ENCODE measurements at places on chromosomes 4 and X.

- no peak for DNase-seq
Observed at GRCh38 chr4:122122083-122122482, 30.0 kb upstream of the BLTP1 start.

- no peak for DNase-seq
Observed at GRCh38 chr4:44100456-44100855, 348.2 kb downstream of the KCTD8 start.

- DNase-seq = peak; percentile 38
Observed at GRCh38 chrX:15471028-15471427, 22.1 kb downstream of the PIR start.

DNA sequence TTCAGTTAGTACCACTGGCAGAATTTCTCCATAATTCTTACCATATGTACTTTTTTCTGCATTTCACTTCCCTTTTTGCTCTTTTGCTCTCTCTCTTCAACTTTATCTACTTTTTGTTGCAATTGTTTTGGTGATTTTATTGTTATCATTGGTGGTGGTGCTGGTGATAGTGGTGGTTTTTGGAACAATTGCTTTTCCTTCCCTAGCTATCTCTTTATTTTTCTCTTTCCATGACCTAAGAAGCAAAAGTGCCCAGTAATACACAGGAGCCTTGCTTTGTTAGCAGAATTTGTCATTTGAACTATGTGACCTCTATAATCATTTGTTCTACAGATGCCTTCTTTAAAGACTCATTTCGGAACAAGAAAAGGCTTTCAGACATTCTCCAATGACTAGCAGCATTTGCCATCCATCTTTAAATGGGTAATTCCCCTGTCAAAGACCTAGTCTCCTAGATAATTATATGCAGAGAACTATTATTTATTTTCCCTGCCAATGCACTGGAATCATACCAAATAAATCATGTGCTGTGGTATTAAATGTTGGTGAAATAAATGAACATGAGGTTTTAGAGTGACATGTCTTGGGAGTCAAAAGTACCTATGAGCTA, 154.5 kb downstream of the GASK1B start:
- DNase-seq = no peak

DNA sequence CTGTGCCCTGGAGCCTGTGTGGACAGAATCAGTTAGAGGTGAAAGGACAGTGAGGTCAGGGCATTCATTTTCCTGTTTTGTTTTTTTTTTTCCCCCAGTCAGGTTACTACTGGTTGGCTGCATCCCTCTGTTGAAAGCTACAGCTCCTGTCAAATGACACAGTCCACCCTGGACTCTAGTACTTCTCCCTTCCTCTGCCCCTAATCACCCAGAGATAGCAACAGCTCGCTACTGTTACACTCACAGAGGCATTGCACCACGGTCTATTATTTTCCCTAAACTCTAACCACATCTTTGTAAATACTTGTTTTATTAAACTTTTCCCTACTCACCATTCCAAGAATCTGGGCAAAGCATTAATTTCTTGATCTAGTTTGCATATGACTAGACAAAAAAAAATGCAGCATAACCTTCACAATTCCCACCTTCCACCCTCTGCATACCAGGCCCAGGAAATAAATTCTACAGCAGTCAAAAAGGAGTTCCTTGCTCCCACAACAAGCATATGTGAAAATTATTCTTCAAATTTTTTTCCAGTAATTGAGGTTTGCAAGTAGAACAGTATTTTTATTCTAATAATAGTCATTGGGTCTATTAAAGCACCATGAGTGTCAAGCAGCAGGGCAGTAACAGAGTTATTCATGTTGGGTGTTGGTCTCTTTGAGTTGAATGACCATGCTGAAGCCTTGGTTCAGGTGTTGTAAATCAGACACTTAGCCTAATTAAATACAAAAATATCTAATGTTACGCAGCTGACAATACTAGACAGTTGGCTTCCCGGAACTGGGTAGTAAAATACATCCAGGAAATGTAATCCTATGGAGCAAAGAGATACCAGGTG, 329.2 kb downstream of the INPP4B start:
- peak; percentile 77 for DNase-seq

DNA sequence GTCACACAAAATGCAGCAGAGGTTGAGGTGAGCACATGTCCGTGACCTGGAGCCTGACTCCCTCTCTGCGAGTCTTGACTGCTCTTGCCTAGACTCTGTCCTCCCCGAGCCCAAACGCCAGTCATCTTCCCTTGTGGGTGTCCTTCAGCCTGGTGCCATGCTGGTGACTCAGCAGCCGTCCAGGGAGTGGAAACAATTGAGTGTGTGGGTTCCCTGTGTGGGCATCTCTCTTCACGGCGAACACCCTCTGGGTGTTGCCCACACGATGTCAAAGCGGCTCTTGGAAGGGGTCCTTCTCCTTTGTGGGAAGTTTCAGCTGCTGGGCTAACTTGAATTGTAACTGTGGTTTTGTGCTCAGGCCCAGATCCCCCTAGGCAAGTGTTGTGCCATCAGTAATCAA, 17.5 kb upstream of the MSANTD1 start:
- no peak for DNase-seq

DNA sequence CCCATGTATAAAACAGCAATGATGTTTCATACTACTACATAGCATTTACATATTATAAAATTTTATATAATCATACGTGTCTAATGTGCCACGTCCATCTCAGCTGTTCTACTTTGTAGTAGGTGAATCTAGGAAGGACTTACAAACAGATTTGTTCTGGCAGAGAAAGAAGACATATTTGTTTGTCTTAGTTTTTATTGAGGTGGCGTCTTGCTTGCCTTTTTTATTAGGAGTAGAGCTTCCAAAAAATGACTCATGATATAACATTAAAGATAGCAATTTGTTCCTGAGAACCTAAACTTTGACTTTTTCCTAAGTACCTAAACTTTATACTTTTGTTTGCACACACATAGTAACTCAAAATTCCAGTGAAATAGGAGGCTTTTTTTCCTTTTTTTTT, 64.6 kb downstream of the CLDN22 start:
- DNase-seq = no peak

- DNase-seq = no peak
Observed at GRCh38 chrX:75748431-75748830, 36.6 kb downstream of the MAGEE2 start.

DNA sequence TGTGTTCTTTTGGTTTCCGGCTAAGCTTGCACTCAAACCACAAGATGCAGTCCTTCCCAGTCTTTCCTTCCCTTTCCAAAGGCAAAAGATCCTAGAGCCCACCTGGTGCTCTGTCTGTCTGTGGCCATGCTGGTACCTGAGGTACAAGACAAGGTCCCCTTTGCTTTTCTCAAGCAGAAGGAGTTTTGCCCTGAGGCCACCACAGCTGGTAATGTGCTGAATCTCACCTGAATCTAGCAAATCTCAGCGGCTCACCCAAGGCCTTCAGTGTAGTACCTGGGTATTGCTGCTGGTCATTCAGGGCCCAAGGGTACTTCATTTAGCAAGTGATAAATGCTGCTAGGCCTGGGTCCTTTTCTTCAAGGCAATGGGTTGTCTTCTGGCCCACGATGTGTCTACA, 20.5 kb upstream of the KLF8 start:
- no peak for DNase-seq

- DNase-seq = no peak
Observed at GRCh38 chr4:79235095-79235494, 90.8 kb downstream of the NAA11 start.

DNA sequence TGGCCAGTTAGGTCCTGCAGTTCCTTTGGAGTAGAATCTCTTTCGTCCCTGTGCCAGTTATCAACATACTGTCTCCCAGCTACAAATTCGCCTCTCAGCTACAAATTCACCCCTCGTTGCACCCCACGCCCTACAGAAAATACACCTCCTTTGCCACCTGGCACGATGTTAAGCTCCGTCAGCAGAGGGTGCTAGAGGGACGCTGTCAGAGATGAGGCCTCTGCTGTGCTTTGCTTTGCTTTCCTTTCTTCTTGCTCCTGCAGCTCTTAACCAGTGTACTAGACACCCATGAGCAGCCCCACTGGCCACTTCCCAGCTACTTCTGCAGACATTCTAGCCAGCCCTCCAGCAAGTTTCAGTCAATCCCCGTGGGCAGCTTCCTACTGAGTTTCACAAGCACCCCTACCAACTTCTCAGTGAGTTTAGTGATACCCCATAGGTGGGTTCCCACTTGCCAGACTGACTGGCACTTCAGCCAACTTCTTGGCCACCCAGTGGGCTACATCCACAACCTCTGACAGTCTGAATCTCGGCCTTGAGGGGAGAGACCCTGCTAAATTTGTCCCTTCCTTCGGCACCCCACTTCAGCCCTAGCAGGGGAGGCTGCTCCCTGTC, 21.8 kb downstream of the HAUS3 start:
- no peak for DNase-seq

GRCh38 chr4:150063128-150063527, 15.1 kb upstream of the DCLK2 start:
- DNase-seq = no peak

DNA sequence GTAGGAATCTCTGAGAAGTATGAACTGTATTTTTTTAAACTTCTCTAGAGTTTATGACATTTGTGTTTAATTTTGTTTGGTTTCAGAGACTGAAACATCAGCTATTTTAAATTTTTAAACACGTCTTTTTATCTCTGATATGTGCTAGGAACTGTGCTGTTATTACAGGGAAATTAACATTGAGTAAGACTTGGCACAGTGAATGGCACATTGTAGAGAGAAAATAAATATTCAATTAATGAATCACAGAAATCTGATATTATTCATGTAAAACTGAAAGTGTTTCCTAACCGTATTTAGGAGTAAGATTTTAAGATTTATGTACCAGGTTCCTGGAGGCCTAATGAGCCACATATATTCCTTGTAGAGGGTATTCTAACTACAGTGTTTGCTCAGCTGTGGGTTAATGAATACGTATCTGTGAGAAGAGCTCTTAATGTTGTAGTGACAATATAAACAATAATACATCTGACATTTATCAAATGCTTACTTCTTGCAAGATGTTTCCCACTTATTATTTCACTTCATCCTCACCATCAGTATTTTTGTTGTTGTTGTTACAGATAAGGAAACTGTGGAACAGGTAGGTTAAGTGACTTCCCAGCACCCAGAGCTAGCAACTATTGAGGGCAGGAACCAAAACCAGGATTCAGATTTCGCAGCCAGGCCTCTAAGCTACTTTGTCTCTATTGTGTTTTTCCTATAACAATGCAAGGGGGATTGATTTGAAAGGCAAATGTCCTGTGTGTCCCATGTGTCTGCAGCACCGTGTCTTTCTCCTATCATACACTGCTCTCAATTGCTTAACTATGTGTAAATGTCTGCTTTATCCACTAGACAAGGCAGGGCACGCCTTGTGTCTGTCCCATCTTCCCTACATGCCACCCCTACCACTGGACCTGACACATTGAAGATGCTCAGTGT, 121.1 kb upstream of the FAM9C start:
- DNase-seq = no peak

All from GM04503 (cell line).